ENCODE measurements at places on chromosomes 7 and 10.

DNA sequence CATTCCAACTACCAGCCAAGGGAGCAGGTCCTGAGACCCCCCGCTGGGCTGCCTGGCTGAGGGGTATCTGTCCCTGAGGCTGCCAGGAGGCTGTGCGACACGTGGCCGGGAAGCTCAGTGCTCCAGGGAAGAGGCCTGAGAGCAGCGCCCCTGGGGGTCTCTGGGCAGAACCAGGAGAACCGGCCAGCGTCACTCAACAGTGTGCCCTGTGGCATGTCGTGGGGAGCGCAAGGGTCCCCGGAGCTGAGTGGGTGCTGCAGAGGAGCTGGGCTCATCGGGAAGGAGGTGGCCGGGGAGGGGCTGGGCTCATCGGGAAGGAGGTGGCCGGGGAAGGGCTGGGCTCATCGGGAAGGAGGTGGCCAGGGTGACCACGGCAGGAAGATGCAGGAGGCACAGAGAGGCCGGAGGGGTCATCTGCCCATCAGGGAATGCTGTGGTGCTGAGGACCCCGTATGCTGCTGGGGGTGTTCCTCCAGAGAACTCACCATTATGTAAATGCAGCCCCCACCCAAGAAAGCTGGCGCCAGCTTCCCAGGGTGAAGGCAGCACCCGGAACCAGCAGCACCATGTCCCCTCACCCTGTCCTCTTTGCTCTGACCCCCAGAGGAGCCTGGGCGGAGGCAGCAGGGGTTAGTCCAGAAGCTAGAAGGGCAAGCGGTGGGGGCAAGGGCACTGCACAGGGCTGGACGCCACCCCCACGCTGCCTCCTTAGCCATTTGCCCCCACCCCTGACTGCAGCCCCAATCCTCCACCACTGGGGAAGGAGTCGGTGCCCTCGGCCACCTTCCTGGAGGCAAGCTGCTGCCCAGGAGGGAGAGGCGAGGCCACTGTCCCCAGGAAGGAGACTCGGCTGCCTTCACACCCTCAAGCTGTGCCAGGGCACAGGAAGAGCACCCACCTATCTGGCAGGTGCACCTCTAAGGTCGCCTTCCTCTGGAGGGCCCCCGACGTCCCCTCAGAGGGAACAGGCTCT is 33.3 kb downstream of the CALML3 start:
- no peak for DNase-seq

- no peak for DNase-seq
These were observed 38.0 kb downstream of the MDFIC start for GRCh38 chr7:114959931-114960330.

DNA sequence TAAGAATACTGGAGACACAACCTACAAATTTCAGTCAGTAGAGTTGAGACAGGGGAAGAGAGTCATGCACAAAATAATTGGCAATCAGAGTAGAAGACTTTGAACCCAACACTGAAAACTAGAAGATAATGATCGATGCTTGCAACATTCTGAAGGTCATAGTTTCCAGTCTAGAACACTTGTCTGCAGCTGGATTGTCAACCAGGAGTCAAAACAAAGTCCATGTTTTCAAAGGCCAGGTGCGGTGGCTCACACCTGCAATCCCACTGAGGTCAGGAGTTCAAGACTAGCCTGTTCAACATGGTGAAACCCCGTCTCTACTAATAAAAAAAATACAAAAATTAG is 26.8 kb upstream of the SMURF1 start:
- DNase-seq, result no peak

DNA sequence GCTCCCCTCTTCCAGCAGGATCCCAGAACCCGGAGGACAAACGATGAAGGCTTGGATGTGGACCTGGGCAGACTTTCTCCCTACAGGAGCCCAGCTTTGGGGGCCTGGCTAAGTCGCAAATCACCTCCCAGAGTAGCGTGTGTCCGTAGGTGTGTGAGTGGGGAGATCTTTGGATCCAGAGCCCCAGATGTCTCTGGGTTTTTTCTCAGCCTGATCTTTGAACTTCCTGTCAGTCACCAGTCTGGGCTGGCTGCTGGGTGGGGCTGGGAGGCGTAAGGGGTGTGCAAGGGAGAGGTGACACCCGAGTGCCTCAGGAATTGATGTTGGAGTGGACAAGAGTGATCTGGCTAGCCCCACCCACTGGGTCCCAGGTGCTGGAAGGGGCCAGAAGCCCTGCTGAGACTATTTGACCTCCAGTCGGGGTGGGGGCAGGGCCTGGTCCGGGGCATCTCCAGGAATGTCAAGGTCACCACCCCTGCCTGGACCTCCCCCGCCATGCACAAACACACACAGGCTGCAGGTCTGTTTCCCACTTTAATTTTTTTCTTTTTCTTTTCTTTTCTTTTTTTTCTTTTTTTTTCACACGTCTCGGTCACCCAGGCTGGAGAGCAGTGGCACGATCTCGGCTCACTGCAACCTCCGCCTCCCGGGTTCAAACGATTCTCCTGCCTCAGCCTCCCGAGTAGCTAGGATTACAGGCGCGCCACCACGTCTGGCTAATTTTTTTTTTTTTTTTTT is at the start of gene MOGAT3:
MOGAT3 (minus strand) TSS at position 175 of the 738 bp plus-strand sequence. CDS start 182 bp downstream, outside the sequence.
- DNase-seq, result no peak

DNA sequence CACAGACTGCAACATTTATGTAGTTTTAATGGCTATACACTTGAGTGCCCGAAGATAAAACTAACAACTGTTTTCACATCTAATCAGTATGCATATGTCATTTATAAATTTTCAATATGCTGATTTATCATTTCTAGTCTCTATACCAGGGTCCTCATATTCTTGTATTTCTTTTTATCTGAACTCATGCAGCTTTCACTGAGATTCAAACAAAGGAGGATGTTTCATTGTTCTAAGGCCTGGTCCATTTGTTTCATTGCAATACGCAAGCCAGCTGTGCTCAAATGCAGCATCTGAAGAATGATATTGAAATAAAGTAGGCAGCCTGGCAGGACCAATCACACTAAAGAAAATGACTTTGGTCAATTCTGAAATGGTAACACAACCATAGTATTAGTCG is 31.7 kb downstream of the MAGI2 start:
- DNase-seq, result no peak

DNA sequence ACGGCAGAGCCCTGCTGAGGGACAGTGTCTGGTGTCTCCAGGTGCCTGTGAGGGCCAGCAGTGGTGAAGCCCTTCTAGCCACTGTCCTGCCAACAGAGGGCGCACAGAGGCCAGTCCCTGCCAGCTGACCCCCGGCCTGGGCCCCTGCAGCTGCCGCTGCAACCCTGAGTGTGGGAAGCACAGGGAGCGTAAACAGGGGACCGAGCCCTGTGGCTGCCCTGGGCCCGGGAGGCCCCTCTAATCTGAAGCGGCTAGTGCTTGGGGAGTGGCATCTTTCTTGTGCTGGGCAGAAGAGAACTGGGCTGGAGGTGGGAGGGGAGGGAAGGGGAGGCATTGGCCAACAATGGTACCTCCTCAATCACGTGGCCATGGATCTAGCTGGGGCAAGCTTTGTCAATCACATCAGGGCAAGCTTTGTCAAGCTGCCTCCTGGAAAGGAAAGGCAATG is 34.6 kb downstream of the TRIM8 start:
- peak; percentile 60 for DNase-seq

GRCh38 chr10:75034131-75034512 is 77.3 kb upstream of the SAMD8 start:
- no peak for DNase-seq

- no peak for DNase-seq
These were observed 18.1 kb upstream of the ABCB5 start for GRCh38 chr7:20597339-20597738.

GRCh38 chr10:34520510-34520909 is 294.6 kb downstream of the PARD3 start:
- DNase-seq, result no peak

GRCh38 chr7:143210541-143210940 is 11.3 kb upstream of the TAS2R40 start:
- DNase-seq, result peak; percentile 10

DNA sequence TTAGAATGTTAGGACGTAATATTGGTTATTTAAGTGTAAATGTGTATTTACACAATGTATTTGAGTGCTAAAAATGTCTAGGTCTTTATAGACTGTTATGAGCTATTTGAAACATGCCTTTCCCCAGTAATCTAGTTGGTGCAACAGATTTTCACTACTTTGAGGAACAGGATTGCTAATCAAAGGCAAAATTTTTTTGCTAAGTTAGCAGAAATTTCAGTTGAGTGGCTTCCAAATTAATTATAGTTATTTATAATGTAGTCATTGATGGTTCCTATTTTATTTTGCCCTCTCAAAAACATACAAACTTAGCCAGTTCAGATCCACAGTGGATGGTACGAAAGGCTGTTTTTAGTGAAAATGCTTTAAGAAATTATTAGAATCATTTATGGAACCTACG is 78.7 kb upstream of the LYZL2 start:
- no peak for DNase-seq

GRCh38 chr10:70576803-70577517 is 25.6 kb downstream of the PRF1 start:
- DNase-seq, result peak; percentile 34

- no peak for DNase-seq
These were observed 1081.6 kb downstream of the TYW1 start for GRCh38 chr7:68078157-68078710.

DNA sequence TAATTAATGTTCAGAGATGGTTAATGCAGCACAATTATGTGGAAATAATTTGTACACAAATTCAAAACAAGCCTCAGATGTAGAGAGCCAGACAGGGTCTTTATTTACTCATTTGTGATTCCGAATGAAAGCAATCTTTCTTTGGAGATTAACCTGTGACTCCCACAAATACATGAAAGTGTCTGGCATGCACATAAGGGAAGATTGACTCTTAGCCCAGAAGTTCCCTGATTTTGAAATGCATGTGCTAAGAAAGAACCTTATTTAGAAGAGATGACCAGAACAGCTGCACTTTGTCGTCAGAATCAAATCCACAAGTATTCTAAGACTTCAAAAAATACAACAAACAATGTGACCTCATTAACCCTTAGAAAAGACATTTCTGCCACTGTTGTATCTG is 45.1 kb downstream of the RNLS start:
- peak; percentile 90 for DNase-seq

DNA sequence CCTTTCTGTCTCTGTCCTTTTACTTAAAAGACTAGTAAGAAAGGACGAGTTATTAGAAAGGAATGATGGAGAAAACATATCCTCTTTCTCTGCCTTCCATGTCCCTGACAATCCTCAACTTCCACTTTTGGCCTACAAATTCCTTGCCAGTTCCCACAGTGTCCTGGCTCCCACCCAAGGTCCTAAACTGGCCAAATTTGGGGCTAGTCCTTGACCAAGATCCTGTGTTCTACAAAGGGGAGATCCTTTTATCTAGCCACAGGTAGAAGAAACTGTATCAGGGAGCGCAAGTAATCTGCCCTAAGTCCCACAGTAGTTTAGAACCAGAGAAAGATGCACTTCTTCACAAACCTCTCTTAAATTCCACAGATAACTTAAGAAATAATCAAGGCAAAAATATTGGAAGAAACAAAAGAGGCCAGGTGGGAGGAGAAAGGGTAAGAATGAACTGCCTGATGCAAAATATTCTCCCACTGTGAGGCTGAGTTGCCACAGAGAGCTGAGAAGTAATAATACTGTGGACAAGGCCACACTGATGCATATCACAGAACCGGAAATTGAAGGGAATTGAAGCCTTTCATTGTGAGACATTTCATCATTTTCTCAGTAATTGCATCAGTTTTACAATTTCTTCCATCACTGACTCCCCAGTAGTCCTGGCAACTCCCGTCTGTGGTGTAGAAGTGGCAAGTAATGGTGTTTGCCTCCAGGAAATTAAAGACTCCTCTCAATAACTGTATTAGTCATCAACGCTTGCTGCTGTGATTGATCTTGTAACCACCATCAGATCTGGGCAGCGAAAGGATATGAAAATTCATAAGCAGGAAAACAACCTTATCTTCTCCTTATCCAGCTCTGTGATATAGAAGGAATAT is 47.2 kb downstream of the DNAJC12 start:
- peak; percentile 34 for DNase-seq

DNA sequence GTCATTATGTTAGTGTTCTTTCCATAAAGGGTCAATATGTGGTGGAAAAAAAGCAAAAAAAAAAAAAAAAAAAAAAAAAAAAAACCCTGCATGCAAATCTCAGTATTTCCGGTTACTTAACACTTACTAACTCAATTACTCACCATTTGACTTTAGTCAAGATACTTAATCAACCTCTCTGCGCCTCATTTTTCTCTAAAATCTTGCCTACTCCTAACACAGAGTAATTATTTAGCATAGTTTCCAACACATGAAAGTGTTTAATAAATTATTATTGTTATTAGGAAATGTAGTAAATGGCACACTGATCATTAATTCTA is 27.8 kb downstream of the PPP1R3A start:
- DNase-seq, result no peak

- peak; percentile 20 for DNase-seq
These were observed 100.1 kb downstream of the RAB11FIP2 start for GRCh38 chr10:117946525-117947070.

DNA sequence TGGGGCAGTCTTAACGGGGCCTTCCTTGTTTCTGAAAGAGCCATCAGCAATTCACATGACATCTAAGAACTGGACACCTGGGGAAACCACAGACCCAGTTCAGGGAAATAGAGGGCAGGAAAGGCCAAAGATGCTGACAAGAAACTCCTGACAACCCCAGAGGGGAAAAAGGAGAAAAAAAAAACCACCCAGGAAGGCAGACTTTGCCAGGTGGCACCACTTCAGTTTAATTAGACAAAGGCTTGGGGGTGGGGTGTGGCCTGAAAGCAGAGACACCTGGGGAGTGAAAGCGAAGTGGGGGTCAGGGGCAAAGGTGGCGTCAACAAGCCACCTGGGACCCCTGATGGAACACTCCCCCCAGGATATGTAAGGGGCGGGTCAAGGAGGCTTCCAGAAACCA is 53.6 kb downstream of the RAB11FIP2 start:
- DNase-seq, result no peak

DNA sequence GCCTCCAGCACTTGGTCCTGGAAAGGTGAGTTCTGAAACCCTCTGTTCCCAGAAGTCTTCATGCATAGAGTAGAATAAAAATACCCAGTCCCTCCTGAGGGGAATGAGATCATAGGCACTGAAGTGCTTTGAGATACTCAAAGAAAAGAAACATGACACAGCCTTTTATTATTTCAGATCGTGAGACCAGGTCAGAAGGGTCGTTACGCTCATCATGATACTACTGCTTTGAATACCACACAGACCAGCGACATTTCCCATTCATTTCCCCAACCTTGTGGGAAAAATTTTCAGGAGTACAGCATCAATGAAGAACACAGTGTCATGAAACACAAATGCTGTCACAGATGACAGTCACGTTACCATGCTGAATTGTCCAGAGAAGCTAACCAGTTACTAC is 15.0 kb downstream of the CLRN3 start:
- no peak for DNase-seq
